Inflammatory macrophage (primary cell): ENCODE measurements at places on chromosomes 3 and 15.

GRCh38 chr3:137762674-137763593, 1.2 kb upstream of the SOX14 start:
- DNase-seq: no peak

DNA sequence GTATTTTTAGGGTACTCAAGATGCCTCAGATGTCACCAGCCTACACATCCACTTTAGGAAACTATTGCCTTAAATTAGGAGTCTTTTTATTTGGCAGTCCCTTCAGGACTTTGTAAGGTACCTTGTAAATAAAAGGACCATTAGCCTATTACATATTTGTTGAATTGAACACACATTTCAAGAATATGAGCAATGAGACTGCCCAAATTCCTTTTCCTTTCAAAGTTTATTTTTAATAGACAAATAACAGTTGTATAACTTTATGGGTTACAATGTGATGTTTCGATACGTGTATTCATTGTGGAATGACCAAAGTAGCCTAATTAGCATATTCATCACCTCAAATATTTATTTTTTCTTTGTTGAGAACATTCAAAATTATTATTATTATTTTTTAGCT, 176.7 kb upstream of the PDZRN3 start:
- DNase-seq: no peak

GRCh38 chr3:195038161-195038560, 232.8 kb downstream of the XXYLT1 start:
- no peak for DNase-seq

DNA sequence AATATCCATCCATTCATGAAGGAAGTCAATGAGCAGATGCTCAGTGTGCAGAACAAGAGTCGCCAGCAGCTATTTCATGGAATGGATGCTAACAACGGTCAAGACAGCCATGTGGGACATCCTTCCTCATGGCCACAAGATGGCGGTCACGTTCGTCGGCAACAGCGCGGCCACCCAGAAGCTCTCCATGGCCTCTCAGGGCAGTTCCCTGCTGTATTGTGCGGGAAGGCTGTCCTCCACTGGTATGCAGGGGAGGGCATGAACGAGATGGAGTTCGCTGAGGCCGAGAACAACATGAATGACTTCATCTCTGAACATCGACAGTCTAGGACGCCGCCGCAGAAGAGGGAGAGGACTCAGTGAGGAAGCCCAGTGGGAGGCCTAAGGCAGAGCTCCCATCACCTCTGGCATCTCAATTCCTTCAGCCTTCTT, 208.3 kb downstream of the TJP1 start:
- no peak for DNase-seq

DNA sequence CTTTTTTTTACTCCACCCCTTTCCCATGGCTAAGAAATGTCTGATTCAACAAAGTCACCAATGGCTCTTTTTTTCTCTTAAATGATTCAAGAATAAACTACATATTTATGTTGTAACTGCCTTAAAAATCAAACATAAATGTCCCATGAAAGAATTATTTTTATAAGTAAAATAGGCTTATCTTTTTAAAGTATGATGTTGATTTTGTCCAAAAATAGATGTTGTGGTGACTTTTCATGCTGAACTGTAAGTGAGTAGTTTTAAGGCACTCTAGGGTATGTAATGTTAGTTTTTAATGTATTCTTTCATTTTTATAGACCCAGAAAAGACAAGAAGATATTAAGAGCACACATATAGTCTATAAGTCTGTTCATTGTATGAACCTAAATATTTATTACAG, 594.9 kb downstream of the NLGN1 start:
- DNase-seq: no peak

DNA sequence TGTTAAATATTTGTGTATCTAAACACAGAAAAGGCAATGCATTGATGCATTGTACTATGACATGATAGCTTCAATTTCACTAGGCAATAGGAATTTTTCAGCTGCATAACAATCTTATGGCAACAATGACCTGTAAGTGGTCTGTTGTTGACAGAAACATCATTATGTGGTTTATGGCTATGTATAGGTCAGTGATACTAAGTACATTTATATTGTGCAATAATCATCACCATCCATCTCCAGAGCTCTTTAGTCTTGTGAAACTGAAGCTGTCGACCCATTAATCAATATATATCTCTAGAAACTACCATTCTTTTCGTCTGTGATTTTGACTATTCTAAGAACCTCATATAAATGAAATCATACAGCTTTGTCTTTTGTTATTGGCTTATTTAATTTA, 200.1 kb upstream of the ZNF717 start:
- no peak for DNase-seq

- no peak for DNase-seq
Observed at GRCh38 chr3:142943870-142944269, 19.6 kb downstream of the PAQR9 start.

DNA sequence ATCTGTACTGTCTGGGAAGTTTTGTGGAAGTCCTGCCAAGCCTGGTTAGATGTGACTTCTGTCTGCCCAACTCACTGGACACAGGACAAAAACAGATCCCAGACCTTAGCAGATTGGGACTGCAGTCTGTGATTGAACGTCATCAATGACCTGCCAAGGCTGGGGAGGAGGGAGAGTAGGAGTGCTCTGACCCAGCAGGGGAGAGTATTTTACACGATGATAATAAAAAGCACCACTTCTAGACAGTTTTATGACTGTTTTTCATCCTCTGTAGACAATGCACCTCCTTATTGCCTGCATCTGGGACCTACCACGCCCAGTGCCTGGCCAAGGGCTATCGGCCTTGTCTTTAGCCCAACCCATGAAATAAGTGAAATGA, 102.3 kb upstream of the NR2E3 start:
- DNase-seq: no peak

GRCh38 chr15:89129816-89130134, 41.5 kb downstream of the ABHD2 start:
- DNase-seq: no peak

DNA sequence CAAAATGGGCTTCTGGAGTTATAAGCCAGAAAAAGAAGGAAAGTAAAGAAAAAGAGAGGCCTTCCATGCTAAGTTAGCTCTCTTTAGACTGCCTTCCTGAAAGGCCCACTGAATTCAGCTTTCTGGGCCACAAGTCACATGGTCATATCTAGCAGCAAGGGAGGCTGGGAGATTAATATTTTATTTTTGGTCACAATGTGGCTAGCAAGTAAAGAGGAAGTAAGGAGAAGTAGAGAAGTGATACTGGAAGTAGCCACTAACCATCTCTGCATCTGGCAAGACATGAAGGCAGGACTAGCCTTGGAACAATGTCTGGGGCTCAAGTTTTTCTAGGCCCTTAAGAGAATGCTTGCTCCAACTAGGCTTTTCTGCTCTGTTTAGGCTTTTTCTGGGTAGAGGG, 81.8 kb upstream of the UBE2E1 start:
- peak; percentile 70 for DNase-seq

- DNase-seq: no peak
Observed at GRCh38 chr3:87563712-87564111, 287.3 kb upstream of the POU1F1 start.

- DNase-seq: no peak
Observed at GRCh38 chr3:40885430-40885829, 313.9 kb upstream of the CTNNB1 start.

- DNase-seq: no peak
Observed at GRCh38 chr15:95325763-95326404, 1004.6 kb upstream of the NR2F2 start.

GRCh38 chr3:21526461-21526860, 224.5 kb downstream of the ZNF385D start:
- no peak for DNase-seq

- DNase-seq: peak; percentile 41
Observed at GRCh38 chr15:101070502-101071273, 151.5 kb downstream of the LRRK1 start.

GRCh38 chr15:39125226-39125625, 455.7 kb upstream of the THBS1 start:
- no peak for DNase-seq

DNA sequence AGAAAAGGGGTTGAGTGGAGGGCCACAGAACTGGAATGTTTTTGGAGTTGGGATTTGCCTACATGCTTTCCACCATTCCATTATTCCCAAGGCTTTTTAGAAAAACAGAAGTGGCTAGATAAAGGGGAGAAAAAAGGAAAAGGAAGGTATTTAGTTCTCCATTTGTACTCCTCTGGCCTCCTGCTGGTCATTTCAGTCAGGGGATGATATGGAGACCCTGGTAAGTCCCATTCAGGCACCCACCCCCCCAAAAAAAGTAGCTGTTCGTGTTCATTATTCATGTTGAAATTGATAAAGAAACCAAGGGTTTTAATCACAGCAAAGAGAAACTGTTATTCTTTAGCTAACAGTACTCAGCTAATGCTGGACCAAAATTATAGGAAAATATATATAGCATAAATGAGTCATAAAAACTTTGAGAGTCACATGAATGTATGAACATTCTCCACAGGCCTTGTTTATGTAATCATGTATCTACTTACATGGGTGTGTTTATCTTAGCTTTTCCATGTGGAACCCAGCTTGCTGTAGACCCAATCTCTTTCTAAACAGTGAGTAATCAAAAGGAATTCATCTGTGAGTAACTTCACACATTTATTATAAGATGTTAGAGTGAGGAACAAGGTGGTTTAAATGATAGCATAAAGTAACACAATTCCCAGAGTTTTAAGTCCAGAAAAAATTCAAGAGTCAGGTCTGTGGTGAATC, 167.2 kb downstream of the KCNMB2 start:
- no peak for DNase-seq

DNA sequence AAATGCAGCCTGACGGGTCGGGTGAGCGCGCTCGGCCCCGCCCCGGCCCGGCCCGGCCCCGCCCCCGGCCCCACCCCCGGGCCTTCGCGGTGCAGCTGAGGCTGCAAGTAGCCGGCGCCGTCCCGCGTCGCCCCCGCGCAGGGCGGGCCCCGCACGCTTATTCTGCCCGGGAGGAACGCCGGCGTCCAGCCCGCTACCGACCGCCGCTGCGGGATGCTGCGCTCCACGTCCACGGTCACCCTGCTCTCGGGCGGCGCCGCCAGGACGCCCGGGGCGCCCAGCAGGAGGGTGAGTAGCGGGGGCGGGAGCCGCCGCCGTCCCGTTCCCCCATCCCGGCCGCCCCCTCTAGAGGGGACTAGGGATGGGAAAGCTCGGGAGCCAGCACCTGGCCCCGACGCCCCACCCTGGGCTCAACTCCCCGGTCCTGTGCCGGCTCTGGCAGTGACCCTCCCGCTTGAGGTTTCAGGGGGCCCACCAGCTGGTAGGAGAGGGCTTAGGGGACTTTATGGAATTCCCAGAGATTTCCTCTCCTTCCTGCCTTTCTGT, at the start of gene MYZAP:
MYZAP (plus strand) TSS at position 83 of the 546 bp plus-strand sequence; CDS start at position 214, 131 bp downstream.
- peak; percentile 22 for DNase-seq

GRCh38 chr3:28940530-28940929, 340.3 kb upstream of the RBMS3 start:
- DNase-seq: peak; percentile 33

GRCh38 chr15:80706161-80706560, 11.1 kb downstream of the ABHD17C start:
- no peak for DNase-seq

DNA sequence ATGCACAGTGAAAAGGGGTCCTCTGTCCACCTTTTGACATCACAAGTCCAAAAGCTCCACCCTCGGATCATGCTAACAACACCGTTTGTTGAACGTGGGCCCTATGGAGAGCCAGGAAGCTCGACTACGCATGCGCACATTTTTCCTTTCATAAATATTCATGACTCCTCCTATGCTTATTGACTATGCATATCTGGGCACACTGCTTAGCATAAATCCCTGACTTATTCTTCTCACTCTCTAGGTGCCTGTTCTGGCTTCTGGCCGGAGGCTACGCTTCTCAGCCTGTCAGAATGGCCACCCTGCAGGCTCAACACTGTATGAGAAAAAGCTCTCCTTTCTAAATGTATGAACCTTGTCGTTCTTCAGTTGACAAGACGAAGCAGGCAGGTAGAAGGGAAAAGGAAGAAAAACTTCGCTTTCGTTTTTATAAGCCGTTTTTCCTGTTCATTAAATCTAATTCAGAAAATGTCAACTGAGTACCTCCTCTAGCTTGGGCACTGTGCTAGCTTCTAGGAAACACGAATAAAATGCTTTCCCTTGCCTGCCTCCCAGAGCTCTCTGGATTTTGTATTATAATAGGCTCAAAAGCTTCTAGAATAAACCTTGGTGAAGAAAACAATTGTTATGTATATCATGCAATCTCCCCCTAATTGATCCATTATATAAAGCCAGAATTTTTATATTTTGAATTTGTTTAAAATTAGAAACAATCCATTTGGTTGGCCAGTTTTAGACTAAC, 207.7 kb downstream of the ATP10A start:
- no peak for DNase-seq
